ENCODE measurements at places on chromosomes 13 and 19.

DNA sequence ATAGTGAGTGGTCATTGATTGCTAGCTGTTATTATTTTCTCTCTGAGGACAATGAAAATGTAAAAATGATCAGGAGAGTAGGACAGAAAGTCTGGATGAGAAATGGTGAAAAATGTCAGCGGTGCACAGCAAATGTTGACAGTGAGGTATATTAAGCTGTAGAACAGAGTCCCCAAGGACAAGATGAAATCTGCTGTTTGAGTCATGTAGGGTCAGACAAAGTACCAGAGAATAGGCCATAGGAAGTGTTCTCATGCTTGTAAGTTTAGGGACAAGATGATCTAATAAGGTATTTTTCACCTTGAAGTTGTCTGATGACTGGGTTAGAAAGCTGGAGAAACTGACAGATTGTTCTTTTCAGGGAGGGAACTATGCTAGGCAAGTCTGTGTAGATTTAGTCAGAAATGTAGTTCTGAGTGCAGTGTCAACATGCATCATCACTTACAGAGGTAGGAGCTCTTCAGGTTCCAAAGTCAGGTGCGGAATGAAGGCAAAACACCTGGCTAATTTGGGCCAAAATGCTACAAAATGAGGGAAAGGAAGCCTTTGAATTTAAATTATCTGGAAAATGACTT, 369.3 kb downstream of the DLEU7 start:
- no peaks in the 10 kb centered on the region for H3K4me1 ChIP-seq
- no peaks in the 10 kb centered on the region for H3K27me3 ChIP-seq
- H3K36me3 ChIP-seq: no peaks in the 10 kb centered on the region
- H3K27ac ChIP-seq: no peak overlapping the region

DNA sequence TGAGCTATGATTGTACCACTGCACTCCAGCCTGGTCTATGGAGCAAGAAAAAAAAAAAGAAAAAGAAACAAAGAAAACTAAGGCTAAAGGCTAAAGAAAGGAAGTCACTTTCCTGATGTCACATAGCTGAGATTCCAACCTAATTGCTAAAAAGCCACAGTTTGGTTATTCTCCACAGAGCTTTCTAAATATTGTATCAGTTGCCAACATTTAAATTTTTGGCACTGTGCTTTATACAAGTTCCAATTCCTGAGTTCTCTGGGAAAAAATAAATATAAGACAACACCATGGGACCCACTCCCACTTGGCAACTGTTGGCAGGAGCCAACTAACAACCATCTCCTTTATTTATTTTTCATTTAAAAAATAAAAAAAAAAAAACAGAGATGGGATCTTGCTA, 11.2 kb upstream of the LYPD3 start:
- no peak overlapping the region for H3K27ac ChIP-seq
- peaks cover 25% of the 10 kb centered on the region for H3K4me1 ChIP-seq
- H3K27me3 ChIP-seq: no peaks in the 10 kb centered on the region
- no peak overlapping the region for H3K4me3 ChIP-seq

GRCh38 chr13:99379856-99380801, 72.9 kb upstream of the GPR183 start:
- H3K27ac ChIP-seq: peak overlapping the region; percentile 30
- no peaks in the 10 kb centered on the region for H3K36me3 ChIP-seq
- H3K4me3 ChIP-seq: peak overlapping the region; percentile 14
- peaks cover 92% of the 10 kb centered on the region for H3K4me1 ChIP-seq
- no peaks in the 10 kb centered on the region for H3K27me3 ChIP-seq

DNA sequence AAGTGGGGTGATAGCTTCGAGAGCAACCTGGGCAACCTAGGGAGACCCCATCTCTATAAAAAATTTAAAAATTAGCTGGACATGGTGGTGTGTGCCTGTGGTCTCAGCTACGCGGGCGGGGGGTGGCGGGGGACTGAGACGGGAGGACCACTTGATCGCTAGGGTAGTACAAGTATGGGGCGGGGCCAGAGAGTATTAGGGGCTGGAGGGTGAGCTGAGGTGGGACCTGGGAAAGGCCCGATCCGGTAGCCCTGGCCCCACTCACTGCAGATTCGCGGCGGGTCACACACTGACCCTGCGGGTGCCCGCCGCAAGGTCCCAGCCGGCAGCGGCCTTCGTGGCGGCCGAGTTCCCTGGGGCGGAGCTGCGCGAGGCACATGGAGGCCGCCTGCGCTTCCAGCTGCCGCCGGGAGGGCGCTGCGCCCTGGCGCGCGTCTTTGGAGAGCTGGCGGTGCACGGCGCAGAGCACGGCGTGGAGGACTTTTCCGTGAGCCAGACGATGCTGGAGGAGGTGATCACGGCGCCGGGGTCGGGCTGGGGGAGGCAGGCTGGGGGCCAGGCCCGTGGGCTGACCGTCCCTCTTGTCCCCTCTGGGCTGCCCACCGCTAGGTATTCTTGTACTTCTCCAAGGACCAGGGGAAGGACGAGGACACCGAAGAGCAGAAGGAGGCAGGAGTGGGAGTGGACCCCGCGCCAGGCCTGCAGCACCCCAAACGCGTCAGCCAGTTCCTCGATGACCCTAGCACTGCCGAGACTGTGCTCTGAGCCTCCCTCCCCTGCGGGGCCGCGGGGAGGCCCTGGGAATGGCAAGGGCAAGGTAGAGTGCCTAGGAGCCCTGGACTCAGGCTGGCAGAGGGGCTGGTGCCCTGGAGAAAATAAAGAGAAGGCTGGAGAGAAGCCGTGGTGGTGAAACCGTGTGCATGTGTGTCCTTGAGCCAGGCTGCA, 2.0 kb upstream of the ARHGAP45 start:
- no peak overlapping the region for H3K27ac ChIP-seq
- no peaks in the 10 kb centered on the region for H3K27me3 ChIP-seq
- peak overlapping the region; percentile 26 for H3K4me3 ChIP-seq

GRCh38 chr19:13610039-13610691, 103.9 kb upstream of the CACNA1A start:
- H3K4me1 ChIP-seq: no peaks in the 10 kb centered on the region
- H3K36me3 ChIP-seq: no peaks in the 10 kb centered on the region
- no peaks in the 10 kb centered on the region for H3K27me3 ChIP-seq
- no peak overlapping the region for H3K4me3 ChIP-seq
- H3K27ac ChIP-seq: no peak overlapping the region

- no peak overlapping the region for H3K27ac ChIP-seq
- DNase-seq: no peak
- H3K4me3 ChIP-seq: no peak overlapping the region
These were observed 9.5 kb downstream of the LGALS7 start for GRCh38 chr19:38763795-38764220.

DNA sequence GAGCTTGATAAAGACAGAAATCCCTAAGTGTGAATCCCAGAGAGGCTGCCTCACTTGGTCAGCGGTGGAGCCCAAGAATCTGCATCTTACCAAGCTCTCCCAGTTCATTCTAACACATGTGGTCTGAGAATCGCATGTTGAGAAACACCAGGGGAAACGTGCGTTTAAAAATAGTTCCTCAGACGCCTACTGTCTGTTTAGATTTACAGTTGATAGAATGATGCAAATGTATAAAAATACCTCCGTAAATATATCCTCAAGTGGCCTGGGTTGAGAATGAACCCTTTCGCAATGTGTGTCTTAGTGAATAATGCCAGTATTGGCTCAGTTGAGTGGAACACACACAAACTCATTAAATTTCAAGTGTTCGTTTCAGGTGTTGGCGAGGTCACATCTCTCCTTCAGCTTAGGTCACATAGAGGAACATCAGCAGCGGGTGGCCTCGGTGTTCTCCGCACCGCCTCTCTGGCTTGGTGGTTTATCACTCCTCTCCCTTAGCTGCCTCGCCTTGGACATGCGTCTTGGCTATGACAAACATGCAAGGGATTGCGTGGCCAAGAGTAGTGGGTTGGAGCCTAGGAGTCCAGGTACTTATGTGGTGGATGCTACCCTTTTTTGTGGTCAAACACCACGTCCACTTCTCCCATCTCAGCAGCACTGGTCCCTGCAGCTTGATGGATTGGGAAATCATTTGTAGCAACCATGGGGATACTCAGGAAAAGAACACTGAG, 117.6 kb upstream of the SPATA13 start:
- H3K4me3 ChIP-seq: no peak overlapping the region
- no peak overlapping the region for H3K27ac ChIP-seq
- no peak for DNase-seq

GRCh38 chr13:30169442-30169841, 137.9 kb downstream of the KATNAL1 start:
- no peaks in the 10 kb centered on the region for H3K36me3 ChIP-seq
- no peaks in the 10 kb centered on the region for H3K27me3 ChIP-seq
- H3K27ac ChIP-seq: no peak overlapping the region
- peaks cover 7% of the 10 kb centered on the region for H3K4me1 ChIP-seq
- DNase-seq: no peak

DNA sequence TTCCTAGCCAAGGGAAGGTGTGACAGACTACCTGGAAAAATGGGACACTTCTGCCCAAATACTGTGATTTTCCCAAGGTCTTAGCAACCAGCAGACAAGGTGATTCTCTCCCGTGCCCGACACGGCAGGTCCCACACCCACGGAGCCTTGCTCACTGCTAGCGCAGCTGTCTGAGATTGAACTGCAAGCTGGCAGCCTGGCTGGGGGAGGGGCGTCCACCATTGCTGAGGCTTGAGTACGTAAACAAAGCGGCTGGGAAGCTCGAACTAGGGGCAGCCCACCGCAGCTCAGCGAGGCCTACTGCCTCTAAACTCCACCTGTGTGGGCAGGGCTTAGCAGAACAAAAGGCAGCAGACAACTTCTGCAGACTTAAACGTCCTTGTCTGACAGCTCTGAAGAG, 146.2 kb downstream of the UGGT2 start:
- H3K27me3 ChIP-seq: no peaks in the 10 kb centered on the region
- no peak overlapping the region for H3K27ac ChIP-seq
- no peak for DNase-seq
- H3K4me3 ChIP-seq: no peak overlapping the region
- no peaks in the 10 kb centered on the region for H3K36me3 ChIP-seq
- no peaks in the 10 kb centered on the region for H3K4me1 ChIP-seq

- no peak for DNase-seq
- H3K27ac ChIP-seq: no peak overlapping the region
- no peaks in the 10 kb centered on the region for H3K36me3 ChIP-seq
- no peaks in the 10 kb centered on the region for H3K27me3 ChIP-seq
These were observed 46.1 kb downstream of the LATS2 start for GRCh38 chr13:21015284-21015683.

GRCh38 chr13:96238861-96239260, 149.0 kb downstream of the HS6ST3 start:
- H3K4me3 ChIP-seq: no peak overlapping the region
- no peaks in the 10 kb centered on the region for H3K27me3 ChIP-seq
- H3K36me3 ChIP-seq: no peaks in the 10 kb centered on the region
- no peak overlapping the region for H3K27ac ChIP-seq
- no peak for DNase-seq
- no peaks in the 10 kb centered on the region for H3K4me1 ChIP-seq

- peaks cover 14% of the 10 kb centered on the region for H3K4me1 ChIP-seq
- H3K27me3 ChIP-seq: peaks cover 2% of the 10 kb centered on the region
- no peaks in the 10 kb centered on the region for H3K36me3 ChIP-seq
- no peak overlapping the region for H3K27ac ChIP-seq
These were observed 5.3 kb upstream of the FFAR1 start for GRCh38 chr19:35342430-35342829.

DNA sequence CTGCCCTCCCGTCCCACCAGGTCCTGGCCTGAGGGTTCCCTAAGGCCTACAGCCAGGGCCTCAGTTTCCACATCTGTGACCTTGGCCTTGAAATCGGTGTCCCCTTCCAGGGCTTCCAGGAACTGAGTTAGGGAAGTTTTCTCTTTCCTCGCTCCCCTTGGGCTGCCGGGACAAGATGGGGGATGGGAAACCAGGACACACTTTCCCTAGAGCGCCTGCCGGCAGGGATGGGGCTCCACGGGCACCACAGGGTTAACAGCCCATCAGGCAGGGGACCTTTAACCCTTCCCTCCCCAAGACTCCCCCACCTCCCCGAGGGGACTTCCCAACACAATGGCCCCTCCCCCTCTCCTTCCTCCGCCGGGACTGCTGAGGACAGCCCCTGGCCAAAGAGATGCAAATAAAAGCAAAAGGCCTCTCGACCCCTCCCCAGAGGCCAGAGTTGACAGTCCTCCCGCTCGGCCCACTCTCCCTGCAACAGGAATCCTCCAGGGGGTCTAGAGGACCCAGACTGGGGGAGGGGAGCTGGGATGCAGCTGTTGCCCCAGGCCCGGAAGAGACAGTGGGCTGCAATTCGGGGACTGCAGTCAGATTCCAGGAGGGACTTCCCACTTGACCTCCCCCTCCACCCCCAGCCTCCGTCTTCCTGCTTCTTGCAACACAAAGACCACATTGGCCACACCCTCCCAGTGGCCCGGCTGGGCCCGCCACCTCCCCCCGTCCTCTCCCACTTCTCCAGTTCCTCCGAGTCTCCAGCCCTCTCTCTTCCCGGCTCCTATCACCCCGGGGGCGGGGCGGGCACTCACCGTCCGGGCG, 3.4 kb downstream of the BBC3 start:
- peaks cover 48% of the 10 kb centered on the region for H3K4me1 ChIP-seq
- no peaks in the 10 kb centered on the region for H3K36me3 ChIP-seq
- H3K27me3 ChIP-seq: no peaks in the 10 kb centered on the region

DNA sequence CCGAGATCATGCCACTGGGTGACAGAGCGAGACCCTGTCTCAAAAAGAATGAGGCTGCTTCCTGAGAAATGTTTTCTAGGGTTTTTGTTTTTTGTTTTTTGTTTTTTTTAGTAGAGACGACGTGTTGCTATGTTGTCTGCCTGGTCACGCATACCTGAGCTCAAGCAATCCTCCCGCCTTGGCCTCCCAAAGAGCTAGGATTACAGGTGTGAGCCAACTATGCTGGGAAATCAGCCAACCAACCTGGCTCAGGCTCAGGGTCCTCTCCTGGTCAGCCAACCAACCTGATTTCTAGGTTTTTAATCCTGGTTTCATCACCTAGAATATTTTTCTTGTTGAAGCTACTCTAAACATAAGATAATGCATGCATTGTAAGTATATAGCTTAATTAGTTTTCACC, 7.8 kb downstream of the DHX34 start:
- no peak overlapping the region for H3K4me3 ChIP-seq
- H3K27me3 ChIP-seq: no peaks in the 10 kb centered on the region
- no peak for DNase-seq
- H3K36me3 ChIP-seq: peaks cover 69% of the 10 kb centered on the region

- no peak overlapping the region for H3K27ac ChIP-seq
- peaks cover 8% of the 10 kb centered on the region for H3K4me1 ChIP-seq
- DNase-seq: no peak
- H3K36me3 ChIP-seq: no peaks in the 10 kb centered on the region
- peaks cover 11% of the 10 kb centered on the region for H3K27me3 ChIP-seq
These were observed 74.7 kb upstream of the MCF2L start for GRCh38 chr13:112894423-112894672.

Measured in CD8-positive, alpha-beta memory T cell (primary cell).